H54 (cell line): ENCODE measurements at places on chromosomes 7 and 10.

GRCh38 chr7:134767520-134768168 is 11.8 kb upstream of the CALD1 start:
- no peak for DNase-seq

- DNase-seq, result no peak
Measured at GRCh38 chr10:131025333-131025732, 286.2 kb downstream of the TCERG1L start.

- DNase-seq, result no peak
Measured at GRCh38 chr10:2984682-2985081, 82.7 kb upstream of the PFKP start.

GRCh38 chr7:24313777-24314176 is 29.8 kb downstream of the NPY start:
- DNase-seq, result no peak

DNA sequence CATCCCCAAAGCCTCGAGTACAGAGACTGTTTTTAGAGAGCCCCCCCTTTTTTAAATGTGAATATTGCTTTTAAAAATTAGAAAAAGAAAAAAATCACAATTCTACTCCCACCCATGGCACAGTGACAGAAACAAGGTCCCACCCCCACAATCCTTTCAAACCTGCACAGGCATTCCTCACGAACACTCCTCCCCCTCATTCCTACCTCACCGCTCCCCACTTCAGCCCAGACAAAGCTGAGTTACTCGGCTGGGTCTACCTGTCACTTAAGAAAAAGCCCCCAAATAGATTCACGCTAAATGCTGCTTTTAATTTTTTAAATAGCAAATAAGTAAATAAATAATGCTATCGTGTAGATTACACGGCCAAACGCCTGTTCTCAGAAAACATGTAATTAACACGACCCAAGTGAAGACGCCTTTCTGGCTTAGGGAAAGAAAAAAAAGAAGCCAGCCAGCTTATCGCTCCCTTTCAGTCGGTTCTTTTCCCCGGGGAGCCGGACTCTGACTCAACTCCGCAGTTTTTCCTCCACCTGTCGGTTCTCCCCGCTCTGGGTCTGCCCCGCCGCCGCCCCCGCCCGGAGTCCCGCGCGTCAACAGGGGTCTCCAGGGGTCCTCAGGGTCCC is 739 bp downstream of the MPP7 start:
- DNase-seq, result no peak
